ENCODE measurements at places on chromosomes 2 and 18.

GRCh38 chr2:104848526-104848925, 5.4 kb upstream of the POU3F3 start:
- DNase-seq, result no peak

GRCh38 chr18:78974115-78974761, 5.4 kb upstream of the SALL3 start:
- no peak for DNase-seq

DNA sequence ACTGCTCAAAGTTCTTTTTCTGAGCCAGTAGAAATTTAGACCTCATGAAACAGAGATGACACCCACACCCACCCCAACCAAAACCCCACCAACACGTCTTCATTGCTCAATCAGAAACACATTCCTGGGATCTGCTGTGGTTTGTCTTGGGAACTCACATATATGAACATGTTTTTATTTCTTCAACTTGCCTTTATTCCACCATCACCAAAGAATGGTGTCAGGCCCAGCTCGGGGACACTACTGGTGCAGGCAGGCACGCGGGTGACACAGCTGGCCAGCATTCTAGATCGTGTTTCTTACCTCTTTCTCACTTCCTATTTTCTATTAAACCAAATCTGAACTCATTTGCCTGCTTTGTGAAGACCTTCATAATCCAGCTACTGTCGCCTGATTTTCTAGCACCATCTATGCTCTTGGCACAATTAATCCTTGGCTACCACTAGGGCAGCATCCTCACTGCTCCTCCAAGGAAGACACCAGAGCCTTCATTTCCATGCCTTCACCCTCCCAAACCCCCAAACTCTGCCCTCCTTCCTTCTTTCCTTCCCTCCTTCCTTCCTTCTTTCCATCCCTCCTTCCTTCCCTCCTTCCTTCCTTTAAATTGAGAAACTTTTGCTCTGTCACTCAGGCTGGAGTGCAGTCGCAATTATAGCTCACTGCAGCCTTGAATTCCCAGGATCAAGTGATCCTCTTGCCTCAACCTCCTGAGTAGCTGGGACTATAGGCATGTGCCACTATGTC, 157.1 kb downstream of the BCL2 start:
- DNase-seq, result no peak

DNA sequence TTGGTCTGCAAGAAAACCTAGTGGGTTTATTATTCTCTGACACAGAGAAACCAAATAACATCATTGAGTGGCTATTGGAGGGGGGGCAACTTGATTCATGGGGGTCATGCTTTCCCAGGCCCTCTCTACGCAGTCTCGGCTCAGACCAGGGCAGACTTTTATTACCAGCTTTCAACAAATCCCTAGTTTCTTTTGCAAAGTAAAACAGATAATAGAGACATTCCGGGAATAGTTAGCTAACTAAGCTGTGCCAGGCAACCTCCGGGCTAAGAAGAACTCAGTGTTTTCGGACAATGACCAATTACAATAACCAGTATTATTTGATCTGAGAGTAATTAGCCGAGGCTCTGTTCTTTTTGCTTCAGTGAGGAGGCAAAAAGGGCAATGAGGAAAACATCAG, 66.3 kb downstream of the CDK15 start:
- DNase-seq, result no peak

DNA sequence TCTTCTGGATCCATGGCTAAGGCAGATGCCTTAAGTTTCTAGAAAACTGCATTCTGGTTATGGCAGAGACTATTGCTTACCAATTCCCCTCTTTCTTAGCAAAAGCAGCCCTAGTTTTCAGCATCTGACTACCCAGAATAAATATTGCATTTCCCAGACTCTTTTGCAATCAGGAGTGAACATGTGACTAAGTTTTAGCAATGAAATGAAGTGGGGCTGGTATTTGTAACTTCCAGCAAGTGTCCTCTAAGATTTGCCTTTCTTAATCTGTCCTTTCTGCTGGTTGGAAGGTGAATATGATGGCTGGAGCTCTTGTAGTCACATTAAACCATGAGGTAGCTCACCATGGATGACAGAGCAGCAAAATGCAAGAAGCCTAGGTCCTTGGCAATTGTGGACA, 132.9 kb upstream of the PKDCC start:
- DNase-seq, result no peak

DNA sequence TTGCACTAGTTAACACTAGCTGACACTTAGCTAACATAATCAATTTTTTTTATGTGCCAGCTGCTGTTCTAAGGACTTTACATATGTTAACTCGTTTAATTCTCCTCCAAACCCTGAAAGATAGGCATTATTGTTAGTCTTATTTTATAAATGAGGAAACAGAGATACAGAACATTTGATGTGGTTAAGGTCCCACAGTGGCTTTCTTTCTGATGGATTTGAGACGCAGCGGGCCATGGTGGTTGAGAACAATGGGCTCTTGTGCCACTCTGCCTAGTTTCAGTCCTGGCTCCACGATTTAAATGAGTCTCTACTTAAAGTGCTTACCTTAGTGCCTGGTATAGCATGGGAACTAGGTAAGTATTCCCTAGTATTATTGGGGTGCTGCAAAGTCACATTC, 201.9 kb upstream of the SPRED2 start:
- DNase-seq, result no peak

DNA sequence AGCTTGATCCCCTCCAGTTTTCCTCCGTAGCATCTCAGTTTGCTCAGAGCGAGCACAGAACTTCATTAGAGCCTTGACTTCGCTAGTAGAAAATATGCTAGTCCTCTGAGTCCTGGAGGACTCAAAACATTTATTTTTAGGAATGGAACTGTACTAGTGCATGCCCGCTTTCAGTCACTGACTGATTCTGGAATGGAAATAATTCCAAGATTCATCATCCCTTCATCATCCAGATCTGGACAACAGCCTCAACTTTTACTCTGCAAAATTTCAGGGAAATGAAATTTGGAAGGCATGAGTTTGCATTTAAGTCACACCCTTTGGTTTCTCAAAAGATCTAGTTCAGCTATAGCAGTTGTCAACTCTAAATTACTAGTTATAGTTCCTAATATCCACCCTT, 304.6 kb downstream of the XIRP2 start:
- no peak for DNase-seq

DNA sequence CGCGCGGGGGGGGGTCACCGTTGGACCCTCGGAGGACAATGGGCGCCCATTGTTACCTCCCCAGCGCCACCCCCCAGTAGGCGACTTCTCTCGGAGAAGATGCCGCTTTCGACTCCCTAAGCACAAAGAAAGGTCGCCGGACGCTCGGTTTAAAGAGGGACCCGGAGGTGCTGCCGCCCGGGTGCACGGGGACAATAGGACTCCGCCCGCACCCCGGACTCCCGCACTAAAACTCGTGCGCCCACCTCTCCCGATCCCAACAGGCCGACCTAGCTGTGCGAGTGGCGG, 318 bp upstream of the CDC42EP3 start:
- no peak for DNase-seq

DNA sequence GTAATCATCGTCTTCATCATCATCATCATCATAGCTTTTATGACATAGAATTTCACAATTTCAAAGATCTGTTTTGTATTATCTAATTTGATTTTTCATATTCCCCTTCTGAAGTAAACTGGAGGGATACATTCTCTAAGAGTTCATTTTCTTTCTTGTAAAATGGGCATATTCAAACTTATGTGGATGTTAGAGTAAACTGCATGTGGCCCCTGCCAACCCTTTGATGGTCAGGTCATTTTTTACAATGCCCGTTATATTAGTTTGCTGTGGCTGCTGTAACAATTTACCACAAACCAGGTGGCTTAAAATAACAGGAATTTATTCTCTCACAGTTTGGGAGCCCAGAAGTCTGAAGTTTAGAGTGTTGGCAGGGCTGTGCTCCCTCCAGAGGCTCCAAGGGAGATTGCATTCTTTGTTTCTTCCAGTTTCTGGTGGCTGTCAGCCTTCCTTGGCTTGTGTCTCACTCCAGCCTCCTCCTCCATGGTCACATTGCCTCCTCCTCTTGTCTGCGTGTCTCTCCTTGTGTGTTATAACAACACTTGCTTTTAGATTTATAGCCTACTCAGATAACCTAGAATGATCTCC, 127.5 kb upstream of the MMADHC start:
- no peak for DNase-seq

DNA sequence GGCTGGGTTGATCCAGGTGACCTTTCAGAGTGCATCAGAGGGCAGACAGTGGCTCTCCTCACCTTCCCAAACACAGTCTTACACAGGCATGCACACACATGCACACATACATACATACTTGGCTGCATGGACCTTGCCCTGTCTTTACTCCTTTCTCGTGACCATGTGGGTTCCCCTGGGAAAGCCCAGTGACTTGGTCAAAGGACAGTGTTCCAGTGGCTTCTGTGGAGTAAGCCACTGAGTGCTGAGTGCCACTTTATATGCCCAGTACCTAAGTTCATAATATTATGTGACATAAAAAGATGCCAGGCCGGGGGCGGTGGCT, 249.4 kb downstream of the MYCN start:
- no peak for DNase-seq

- DNase-seq, result no peak
These were observed 862.4 kb upstream of the ACVR2A start for GRCh38 chr2:146982393-146982846.

Measured in HL-60 (cell line).